ENCODE measurements at places on chromosomes 3 and 15.

DNA sequence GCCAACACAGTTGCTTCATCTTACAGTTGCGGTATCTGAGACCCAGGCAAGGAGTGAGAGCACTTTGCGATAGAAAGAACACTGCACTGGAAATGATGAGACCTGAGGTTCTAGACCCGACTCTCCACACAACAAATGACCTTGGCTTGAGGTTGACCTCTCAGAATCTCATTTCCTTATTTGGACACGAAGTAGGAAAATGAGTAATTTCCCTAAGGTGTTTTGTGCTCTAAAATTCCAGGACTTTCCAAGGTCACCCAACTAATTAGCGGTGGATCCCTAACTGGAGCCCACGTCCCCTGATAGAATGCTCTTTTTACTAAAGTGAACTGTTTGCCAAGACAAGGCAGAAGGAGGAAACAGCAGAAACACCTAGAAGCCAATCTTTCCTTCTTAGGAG, 26.7 kb upstream of the FBN1 start:
- DNase-seq: no peak

DNA sequence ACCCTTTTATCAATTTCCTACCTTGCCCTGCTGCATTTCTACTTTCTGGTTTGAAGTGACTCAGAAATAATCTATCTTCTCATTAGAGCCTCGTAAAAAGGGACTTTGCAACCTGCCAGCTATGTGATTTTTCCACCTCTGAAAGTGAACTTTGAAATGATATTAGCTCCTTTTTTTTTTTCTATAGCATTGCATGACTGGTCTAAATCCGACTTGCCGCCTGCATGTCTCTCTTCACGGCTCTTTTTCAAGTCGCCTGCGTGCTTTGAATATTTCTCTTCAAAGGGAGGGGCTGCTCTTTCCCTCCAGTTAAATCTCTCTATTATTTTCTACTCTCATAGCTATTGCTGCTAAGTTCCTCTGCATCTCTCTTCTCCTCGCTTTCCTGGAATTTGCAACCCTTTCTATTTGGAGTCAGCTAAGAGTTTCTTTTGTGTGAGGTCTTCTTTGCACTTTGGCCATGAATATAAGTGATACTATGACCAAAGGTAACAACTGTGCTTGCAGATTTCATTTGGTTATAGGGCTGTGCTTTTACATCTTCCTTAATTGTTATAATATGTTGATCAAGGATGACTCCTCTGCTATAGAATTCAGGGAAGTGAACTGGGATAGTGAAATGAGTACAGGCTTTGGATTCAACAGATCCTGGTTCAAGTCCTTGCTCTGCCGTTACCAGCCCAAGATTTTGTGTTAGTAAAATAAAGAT, 541.1 kb downstream of the AGBL1 start:
- no peak for DNase-seq

DNA sequence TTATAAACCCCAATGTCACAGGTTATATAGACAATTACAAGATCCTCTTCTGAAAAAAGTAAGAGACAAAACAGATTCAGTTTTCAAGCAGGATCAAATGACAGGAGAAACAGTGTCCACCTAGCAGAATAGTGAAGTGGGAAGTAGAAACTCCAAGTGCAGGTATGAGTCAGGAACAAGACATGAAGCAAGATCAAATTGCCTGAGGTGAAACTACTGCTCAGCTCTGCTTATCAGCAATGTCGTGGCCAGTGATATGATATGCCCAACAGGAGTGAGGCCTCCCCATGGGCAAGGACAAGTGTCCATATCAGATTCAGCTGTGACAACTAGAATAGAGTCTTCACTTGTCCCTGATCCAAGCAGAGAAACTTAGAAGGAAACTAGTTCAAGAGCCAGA, 100.0 kb downstream of the ZMAT3 start:
- no peak for DNase-seq

GRCh38 chr3:166607933-166608521, 770.8 kb upstream of the BCHE start:
- no peak for DNase-seq

DNA sequence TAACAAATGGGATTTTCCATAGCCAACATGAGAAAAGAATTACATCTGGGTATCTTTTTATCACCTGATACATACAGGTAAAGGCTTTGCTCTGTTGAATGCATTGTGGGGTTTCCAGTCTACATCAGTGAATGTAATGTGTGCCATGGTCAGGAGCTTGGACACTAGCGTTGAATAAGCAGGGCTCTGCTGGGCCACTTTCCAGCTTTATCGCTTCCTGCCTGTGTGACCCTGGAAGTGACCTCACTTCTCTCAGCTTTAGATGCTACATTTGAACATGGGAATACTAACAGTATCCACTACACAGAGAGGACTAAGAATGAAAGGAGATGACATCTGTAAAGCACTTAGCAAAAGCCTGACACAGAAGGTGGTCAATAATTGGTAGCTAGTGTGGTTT, 40.1 kb downstream of the TTC23 start:
- no peak for DNase-seq

DNA sequence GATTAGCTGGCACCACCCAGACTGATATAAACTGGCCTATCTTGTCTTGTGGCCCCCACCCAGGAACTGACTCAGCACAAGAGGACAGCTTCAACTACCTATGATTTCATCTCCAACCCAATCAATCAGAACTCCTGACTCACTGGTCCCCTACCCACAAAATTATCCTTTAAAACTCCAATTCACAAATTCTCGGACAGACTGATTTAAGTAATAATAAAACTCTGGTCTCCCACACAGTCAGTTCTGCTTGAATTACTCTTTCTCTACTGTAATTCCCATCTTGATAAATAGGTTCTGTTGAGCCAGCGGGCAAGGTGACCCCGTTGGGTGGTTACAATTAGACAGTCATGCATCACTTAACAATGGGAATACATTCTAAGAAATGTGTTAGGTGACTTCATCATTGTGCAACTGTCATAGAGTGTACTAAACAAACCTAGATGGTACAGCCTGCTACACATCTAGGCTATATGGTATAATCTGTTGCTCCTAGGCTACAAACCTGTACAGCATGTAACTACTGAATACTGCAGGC, 48.1 kb upstream of the MAP4 start:
- no peak for DNase-seq

DNA sequence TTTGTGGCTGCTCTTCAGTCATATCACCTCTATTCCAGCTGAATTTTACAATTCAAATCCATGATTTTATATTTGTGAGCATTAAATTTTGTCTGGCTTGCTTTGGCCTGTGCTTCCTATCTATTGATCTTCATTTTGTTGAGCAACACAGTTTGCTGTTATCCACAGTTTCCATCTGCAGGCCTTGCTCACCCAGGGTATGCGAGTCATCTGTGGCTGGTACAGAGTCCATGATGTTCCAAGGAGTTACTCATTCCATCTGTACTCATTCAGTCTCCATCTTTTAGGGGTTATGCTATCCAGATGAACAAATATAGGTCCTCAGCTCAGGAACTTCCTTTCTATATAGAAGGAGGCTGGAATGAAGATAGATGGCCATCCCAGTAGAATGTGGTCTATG, 70.1 kb upstream of the CCK start:
- DNase-seq: no peak

DNA sequence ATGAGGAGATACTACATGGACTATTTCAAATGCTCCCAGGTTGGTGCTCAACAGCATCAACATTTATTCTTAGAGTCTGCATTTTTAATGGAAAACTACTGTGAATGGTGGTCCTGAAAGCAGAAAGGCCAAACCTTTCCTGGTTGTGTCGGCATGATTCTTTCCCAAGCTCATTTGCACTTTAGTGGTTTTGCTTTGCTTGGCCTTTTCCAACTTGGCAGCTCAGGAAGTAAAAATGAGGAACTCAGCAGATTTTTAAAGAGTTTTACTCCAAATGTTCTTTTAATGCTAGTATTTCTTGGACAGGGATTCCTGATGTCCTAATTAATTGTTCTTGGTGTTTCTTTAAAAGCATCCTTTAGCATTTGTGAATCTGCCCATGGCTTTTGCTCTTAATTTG, 197.4 kb downstream of the SLC9A9 start:
- DNase-seq: no peak

DNA sequence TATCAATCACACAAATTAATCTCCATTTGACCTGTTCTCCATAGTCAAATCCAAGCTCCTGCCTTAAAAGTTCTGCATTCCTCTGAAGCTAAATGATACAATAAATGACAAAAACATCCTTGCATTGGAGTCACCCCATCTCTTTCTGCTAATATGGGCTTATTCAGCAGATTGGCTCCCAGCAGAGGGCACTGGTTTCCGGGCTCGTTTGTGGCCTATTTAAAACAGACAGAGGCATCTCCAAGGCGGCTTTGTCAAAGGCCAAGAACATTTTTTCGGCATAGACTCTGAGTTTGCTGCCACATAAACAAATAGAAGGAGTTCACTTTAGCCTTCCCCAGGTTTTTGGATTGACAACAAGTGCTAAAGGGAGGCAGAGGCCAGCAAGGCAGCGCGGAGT, 204.4 kb upstream of the RASGRP1 start:
- DNase-seq: no peak

Data from NCI-H2081 treated with DMSO at 0.1 percent for 48 hours (cell line).